Muscle of back (tissue), 13 donors: ENCODE measurements at places on chromosomes 4 and X.

GRCh38 chrX:40043895-40044294, 53.9 kb downstream of the BCOR start:
- DNase-seq: no peak

DNA sequence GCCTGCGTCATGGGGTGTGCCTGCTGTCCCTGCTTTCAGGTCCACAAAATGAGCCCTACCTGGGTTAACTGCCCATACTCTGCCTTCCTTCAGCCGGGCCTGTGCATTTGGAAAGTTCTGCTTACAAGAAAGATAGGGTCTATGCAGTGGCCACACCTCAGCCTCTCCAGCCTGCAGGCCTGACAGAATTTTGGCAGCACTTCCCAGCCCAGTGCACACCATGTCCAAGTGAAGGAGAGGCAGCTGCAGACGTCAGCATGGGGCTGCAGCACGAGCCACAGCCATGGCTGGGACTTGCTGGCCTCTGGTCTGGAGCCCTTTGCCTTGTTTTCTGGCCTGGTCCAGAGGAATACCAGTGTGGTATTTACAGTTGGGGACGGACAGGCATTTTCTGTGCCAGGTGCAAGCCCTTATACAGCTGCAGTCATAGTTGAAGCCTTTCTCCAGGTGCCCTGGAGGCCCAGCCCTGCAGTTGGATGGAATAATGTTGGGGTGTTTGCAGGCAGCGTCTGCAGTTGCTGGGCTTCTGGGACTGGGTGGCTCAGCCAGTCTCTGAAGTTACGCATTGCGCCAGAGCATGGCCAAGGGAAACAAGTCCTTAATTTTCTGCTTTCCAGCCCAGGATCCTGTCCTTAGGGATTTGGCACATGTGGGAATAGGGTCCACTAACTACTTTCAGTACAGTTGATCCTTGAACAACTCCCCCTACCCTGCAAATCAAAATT, 26.2 kb downstream of the JADE1 start:
- peak; percentile 53 for DNase-seq

DNA sequence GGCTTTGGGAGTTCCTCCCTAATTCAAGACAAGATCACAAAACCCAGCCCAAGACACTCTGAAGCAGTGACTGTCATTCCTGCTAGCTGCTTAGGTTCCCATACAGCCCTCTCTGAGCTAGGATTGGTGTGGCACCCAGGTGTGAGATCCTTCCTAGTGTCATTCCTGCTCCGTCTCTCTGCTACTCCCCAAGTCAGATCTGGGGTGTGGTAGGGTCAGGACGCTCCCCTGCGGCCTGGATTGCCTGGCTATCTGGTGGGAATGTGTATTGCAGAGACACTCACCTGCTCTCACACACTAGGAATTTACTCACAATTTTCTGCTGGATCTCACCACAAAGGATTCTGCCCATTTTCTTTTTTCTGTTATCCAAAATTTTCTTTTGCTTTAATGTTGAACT, 560.8 kb upstream of the ATOH1 start:
- no peak for DNase-seq

DNA sequence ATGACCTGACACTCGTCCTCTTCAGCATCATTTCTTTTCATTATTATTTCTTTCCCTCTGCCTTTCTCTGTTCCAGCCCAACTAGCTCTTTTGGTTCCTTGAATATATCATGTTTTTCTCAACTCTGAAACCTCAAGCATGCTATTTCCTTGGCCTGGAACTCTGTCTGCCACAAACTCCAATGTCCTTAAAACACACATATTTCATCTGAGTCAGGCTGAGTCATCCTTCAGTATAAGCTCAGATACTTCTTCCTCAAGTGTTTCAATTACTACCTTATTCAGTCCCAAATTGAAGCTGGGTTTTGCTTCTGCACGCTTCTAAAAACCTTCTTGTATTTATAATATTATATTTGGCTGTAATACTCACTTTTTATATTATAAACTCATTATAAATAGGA, 424.2 kb downstream of the PDGFC start:
- no peak for DNase-seq

DNA sequence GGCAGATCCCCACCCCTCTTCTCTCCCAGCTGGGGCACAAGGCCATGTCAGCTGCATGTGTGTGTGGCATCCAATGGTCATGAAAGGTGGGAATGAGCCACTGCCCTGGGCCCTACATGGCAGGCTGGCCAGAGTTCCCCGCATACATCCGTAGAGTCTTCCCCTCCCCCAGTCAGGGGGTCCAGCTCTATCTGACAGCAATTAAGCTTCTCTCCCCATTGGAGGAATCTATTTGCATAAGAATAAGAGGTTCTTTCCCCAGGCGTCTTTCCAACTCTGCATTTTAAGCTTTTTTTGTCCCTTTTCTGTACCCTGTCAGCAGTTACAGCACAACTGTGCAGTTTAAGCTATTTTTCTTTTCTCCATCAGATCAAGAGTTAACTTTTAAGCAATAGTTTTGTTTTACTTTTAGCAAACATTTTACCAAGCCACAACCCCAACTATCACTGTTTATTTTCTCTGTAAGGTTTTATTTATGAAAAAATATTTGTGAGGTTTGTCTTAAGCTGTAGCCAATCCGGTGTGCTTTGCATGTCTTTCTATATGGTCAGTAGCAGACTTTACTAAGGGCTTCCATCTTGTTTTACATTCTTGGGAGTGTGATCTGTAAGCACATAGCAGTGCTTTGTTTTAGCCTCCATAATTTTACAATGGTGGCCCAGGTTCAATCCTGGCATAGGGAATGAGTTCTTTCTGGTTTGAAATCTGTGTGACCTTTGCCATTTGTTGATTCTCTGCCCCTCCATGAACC, 28.7 kb downstream of the NLRP2B start:
- DNase-seq: no peak

DNA sequence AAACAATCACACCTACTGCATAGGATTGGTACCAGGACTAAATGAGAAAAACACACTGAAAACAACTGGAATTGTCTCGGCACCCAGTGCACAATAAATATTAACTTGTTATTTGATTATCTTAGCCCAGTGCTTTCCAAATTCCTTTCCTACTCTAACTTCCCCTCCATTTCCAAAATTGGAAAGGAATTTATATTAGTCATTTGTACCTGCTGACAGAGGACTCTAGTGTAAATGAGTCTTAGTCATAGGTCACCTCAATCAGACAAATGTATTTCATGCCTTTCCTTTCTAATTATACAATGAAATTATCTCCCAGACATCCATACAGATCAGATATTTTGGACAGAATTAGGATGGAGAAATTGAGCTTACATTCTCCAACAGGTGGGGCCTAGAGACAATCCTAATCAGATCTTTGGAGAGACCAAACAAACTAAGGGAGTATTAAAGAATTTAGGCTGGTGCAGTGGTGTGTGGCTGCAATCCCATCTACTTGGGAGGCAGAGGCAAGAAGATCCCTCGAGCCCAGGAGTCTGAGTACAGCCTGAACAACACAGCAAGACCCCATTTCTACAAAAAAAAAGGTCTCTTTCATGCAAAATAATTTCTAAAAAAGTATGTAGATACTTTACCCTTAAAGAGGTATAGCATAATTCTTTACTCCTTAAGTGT, 10.1 kb downstream of the SH3D19 start:
- no peak for DNase-seq

- peak; percentile 73 for DNase-seq
These were observed 409.0 kb downstream of the BCOR start for GRCh38 chrX:39688576-39689375.

DNA sequence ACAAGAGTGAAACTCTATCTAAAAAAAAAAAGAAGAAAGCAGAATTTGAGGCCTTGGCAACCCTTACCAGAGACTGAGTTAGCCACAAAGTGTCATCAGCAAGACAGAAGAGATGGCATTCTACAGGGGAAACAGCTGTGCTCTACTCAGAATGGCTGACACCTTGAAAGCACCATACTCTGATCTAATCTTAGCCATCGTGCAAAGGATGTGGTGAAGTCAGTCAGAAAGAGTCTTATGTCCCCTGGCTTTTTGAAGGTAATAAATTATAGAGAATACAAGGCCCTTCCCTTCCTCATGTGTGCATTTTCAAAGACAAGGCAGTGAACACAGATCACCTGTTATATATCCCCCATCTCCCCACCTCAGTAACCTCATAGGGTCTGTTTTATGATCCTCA, 13.2 kb downstream of the CLNK start:
- no peak for DNase-seq

- DNase-seq: no peak
These were observed 562.8 kb upstream of the POU3F4 start for GRCh38 chrX:82945332-82945731.

DNA sequence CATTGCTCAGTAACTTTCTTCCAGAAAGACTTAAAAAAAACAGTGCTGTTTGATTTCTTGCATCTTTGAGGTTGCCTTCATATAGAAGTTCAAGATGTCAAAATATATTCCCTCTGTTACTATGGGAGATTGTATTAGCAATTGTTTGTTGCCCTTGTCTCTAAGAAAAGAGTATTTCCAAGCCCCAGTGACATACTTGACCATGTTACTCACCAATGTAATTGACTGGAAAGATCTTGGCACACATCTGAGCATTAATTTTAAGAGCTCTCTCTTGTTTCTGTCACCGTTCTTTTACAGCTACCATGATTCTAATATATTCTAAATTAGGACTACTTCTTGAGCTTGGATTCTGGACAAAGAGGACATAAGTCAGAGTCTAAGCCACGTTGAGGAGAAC, 902.7 kb upstream of the EPHA5 start:
- no peak for DNase-seq

- DNase-seq: no peak
These were observed 88.0 kb upstream of the CBR4 start for GRCh38 chr4:169098054-169098497.

- no peak for DNase-seq
These were observed 4.6 kb downstream of the ALAS2 start for GRCh38 chrX:55026143-55026542.

- no peak for DNase-seq
These were observed 85.3 kb upstream of the SLC4A4 start for GRCh38 chr4:71253545-71253944.

GRCh38 chr4:179307297-179308136, 1865.3 kb upstream of the AGA start:
- no peak for DNase-seq

DNA sequence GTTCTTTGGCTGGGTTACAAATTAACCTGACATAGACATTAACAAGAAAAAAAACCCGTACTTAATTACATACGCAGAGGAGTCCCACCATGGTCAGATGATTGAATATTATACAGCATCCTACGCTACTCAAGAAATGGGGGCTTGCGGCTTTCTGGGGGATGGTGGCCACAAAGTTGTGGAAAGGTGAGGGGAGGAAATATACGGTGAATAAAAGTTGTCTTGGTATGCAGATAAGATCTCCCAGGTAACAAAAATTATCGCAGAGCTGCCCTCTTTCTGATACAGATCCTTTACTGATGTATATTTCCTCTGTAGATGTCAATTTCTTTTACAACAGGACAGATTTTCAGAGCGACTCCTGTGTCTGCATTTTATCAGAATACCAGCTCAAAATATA, 890 bp downstream of the DCAF16 start:
- no peak for DNase-seq

- no peak for DNase-seq
These were observed 27.2 kb upstream of the FMR1NB start for GRCh38 chrX:147953976-147954375.

GRCh38 chr4:8666581-8666980, 74.0 kb downstream of the CPZ start:
- no peak for DNase-seq

- DNase-seq: no peak
These were observed 104.0 kb downstream of the NEUROG2 start for GRCh38 chr4:112411781-112412550.

GRCh38 chrX:53047228-53047627, 1.4 kb upstream of the GPR173 start:
- DNase-seq: no peak

GRCh38 chr4:156811286-156811685, 160.3 kb downstream of the PDGFC start:
- DNase-seq: no peak

DNA sequence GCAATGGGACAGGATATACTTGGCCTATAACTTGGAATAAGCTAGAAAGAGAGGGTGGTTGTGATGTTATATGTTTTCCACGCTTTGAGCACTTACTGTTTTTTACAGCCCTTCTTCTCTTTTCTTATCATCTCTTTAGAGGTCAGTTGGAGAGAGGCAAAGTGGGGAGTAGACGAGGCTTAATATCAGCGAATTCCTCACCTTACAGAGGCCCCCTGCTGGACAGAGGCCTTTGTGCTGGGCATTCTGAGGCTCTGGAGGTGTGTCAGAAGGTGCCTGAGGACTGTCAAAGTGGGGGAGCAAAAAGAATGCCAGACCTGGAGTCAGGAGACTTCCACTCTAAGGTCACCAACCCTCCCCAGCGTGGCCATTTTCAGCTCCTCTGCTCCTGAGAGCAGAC, 42.5 kb downstream of the MAMLD1 start:
- DNase-seq: no peak

DNA sequence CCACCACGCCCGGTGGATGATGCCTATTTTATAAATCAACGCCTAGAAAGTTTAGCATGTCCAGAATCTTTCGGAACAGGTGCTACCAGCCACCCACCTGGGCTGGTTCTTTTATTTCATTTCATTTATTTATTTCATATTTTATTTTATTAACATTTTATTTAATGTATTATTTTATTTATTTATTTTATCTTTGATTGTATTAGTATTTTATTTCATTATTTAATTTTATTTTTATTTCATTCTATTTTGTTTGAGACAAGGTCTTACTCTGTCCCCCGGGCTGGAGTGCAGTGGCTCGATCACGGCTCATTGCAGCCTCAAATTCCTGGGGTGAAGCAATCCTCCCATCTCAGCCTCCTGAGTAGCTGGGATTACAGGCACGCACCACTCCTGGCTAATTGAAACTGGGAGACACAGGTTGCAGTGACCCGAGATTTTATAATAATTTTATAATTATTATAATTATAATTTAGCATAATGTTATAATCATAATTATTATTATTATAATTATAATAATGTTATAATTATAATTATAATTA, 187.2 kb downstream of the SHOX start:
- DNase-seq: no peak

DNA sequence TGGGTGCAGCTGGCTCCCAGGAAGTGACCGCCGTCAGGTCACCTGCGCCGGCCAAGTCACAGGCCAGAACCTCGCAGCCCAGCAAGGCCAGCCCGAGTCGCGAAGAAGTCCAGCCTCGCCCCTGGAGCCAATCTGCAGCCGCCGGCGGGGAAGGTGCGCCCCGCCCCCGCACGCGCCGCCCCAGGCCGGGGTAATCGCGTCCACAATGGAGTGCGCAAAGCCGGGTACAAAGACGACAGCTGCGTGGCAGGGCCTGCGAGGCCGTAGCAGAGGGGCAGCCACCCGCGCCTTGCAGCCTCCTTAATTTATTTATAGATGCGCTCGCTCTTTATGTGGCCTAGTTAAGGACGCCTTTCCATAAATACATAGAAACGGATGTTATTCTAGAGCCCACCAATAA, 139.4 kb upstream of the CPEB2 start:
- peak; percentile 25 for DNase-seq
